ENCODE measurements at places on chromosomes 13 and 19.
A peak's percentile ranks its signal among the peaks of the same experiment; 100 is the strongest.

GRCh38 chr13:45370922-45371406 is 30.0 kb upstream of the TPT1 start:
- DNase-seq: peak; percentile 73

GRCh38 chr13:95541308-95541707 is 11.2 kb upstream of the CLDN10 start:
- DNase-seq: no peak

GRCh38 chr19:29610574-29611271 is 4.6 kb downstream of the POP4 start:
- peak; percentile 50 for DNase-seq

DNA sequence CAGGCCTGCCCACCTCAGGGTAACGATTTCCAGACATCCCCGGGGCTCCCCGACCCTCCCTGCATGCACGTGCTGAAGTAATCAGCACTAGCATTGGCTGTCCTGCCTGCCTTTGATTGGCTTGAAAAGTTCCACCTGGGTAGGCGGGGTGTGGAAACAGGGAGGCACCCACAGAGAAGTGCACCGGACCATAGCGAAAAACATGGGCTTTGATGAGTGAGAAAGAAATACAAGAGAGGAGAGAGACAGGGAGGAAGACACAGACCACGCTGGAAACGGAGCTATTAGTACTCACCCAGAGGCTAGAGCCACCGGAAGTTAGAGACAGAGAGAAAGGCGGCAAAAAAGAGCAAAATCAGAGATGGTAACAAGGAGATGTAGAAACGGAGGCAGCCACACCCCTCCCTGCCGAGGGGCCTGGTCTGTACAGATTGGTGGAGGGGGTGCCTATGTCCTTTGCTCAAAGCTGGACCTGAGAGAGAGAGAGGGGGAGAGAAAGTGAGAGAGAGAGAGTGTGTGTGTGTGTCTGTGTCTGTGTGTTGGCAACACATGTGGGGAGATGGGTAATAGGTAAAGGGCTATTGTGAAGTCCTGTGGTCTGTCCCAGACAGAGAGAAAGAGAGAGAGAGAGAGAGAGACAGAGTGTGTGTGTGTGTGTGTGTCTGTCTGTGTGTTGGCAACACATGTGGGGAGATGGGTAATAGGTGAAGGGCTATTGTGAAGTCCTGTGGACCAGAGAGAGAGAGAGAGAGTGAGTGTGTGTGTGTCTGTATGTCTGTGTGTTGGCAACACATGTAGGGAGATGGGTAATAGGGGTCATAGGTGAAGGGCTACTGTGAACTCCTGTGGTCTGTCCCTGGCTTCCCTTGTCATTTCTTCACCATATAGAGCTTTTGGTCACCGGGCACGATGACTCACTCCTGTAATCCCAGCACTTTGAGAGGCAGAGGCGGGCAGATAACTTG is 2.9 kb downstream of the CGB3 start:
- DNase-seq: no peak

DNA sequence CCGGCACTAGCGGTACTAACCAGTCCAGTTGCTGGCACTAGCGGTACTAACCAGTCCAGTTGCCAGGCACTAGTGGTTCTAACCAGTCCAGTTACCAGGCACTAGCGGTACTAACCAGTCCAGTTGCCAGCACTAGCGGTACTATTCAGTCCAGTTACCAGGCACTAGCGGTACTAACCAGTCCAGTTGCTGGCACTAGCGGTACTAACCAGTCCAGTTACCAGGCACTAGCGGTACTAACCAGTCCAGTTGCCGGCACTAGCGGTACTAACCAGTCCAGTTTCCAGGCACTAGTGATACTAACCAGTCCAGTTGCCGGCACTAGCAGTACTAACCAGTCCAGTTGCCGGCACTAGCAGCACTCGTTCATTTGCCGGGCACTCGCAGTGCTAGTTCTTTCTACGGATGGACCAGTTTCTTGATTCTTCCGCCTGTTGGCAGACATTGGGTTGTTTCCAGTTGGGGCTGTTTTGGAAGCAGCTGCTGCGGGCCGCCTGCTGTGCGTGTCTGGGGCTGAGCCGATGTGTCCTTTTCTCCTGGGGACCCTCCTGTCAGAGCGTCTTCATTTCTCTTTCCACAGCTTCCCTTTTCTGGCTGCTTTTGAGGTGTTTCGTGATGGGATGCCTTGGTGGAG is 123.4 kb upstream of the MCF2L start:
- DNase-seq: no peak

GRCh38 chr19:4700693-4700970 is 23.0 kb downstream of the DPP9 start:
- no peak for DNase-seq

GRCh38 chr13:90533866-90534265 is 813.6 kb upstream of the MIR17HG start:
- no peak for DNase-seq
